Stimulated activated CD8-positive, alpha-beta memory T cell treated with anti-CD3 and anti-CD28 coated beads, Interleukin-7, amount 100 ng/mL, for 1 hour (primary cell): ENCODE measurements at places on chromosomes 12 and 14.

GRCh38 chr12:6280053-6280469, 30.4 kb upstream of the PLEKHG6 start:
- DNase-seq = no peak

GRCh38 chr14:102821252-102821651, 44.0 kb downstream of the TRAF3 start:
- no peak for DNase-seq

- DNase-seq = no peak
Measured at GRCh38 chr14:21184254-21184653, 28.4 kb upstream of the OR5AU1 start.

- DNase-seq = no peak
Measured at GRCh38 chr14:103103461-103104388, 9.2 kb downstream of the EXOC3L4 start.

DNA sequence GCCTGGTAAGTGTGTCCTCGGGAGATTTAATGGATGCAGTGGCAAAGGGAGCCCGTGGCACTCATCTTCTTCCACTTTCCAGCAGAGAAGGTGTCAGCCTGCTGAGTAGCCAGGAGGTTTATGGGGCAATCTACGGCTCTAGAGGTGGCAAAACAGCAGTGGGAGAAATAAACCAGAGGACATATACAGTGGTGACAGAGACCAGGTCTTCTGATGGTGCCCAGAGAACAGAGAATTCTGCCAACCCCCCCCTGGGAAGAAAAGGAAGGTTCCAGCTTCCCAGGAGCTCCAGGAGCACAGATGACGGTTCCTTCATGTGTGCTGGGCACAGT, 43.0 kb downstream of the SMIM41 start:
- DNase-seq = no peak

DNA sequence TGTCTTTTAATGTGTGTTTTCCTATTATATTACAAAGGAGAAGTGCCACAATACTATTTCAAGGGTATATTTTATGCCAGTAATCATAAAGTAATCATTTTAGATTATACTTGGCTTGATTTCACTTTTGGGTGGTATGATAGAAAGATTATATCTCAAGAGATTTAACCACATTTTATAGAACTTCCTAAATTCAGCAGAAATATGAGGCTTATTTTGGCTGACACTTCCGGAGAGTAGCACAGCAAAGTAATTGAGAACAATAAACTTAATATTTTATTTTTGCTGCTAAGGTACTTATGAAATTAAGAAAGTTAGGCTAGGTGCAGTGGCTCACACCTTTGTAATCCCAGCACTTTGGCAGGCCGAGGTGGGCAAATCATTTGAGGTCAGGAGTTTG, 319.1 kb downstream of the NPAS3 start:
- no peak for DNase-seq

GRCh38 chr14:97641827-97642226, 844.6 kb downstream of the VRK1 start:
- DNase-seq = no peak

- no peak for DNase-seq
Measured at GRCh38 chr12:103884316-103884715, 43.3 kb upstream of the NT5DC3 start.

- no peak for DNase-seq
Measured at GRCh38 chr14:64417055-64417770, 29.1 kb downstream of the MTHFD1 start.

GRCh38 chr12:118183155-118183554, 47.2 kb downstream of the PEBP1 start:
- DNase-seq = no peak

DNA sequence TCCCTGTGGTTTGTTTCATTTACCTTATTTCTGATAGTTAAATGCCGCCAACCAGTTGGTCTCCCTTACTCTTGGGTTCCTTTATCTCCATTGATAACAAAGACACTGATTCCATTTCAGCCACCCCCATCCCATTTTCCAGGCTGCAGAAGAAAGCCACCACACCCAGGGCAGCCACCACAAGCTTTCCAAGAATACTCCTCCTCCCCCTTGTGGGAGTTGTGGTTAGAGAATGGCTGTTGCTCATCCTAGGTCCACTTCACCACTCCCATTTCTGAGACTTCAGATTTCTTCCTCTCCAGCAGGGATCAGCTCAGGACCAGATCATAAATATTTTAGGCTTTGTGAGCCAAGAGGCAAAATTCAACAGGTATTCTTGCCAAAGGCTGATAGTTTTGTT, 73.9 kb downstream of the ANO4 start:
- DNase-seq = no peak

DNA sequence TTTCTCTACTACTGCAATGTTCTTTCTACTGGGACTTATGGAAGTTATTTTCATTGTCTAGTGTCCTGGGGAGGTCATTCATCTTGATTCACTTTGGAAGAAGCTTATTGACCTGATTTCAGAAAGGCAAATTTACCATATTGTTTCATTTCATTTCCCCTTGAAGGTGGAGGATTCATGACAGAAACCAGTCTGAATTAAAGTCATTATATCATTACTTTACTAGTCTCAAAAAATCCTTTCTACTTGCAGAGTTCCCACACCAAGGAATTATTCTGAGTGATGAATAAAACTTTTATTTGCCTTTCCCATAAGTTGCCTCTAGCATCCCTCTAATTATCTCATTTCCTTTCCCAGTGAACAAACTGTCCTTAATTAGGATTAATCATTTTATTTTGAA, 163.8 kb downstream of the RASSF9 start:
- no peak for DNase-seq

DNA sequence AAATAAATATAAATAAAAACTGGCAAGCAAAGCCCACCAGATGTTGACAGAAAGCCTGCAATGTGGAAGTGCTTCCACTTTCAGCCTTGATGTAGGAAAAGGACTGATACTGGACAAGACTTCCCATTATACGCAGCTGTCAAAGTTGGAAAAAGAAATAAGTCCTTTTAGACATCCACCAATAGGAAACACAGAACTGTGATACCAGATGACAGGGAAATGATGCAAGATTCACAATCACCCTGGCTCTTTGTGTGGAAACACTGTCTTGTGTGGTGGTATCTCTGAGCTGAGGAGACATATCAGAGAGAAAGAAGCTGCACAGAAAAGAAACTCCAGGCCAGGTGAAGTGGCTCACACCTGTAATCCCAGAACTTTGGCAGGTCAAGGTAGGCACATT, 13.8 kb upstream of the METAP2 start:
- no peak for DNase-seq

GRCh38 chr12:47219243-47219642, 139.5 kb upstream of the AMIGO2 start:
- no peak for DNase-seq

DNA sequence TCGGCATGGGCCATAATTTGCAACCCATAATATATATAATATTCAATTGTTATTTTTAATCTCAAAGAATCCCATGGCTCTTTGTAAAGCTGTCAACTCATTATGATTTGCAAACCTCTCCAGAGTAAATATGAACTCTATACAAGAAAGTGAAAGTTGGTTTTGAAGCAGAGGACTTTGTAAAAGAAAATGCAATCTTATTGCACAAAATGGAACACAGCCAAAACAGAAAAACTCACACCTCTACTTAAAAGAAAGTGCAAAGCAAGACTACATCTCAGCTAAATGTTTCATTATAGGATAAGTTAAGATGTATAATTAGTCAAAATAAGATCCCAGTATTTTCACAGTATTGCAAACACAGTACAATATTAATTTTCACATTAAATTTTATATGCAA, 111.2 kb upstream of the FLRT2 start:
- DNase-seq = no peak

GRCh38 chr12:57782243-57782607, 362 bp upstream of the TSFM start:
- DNase-seq = no peak

GRCh38 chr14:58428118-58428683, 682 bp downstream of the KIAA0586 start:
- DNase-seq = no peak

DNA sequence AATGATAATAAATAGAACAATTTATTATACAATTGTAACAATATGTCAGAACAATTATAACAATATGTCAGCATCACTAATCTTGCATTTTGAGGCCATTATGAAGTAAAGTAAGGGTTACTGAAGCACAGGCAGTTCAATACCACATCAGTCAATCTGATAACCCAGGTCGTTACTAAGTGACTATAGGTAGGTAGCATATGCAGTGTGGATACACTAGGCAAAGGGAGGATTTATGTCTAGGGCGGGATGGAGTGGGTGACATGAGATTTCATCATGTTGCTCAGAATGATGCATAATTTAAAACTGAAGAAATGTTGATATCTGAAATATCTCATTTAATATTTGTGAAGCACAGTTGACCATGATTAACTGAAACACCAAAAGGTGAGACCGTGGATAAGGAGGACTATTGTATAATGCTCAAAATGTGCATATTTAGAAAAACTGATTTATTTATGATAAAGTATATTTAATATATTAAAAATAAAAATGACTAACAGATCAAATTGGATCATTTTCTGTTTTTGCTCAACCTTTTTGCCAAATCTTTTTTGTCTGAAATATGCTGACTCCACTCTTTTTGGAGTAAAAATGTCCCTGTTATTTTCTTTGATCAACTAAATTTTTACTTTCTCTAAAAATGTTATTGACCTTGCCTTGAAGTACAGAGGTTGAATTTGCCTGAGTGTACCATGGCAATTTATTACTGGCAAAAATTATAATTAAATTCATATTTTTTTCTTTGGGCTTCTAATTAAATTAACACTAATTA, 1189.4 kb upstream of the USP15 start:
- DNase-seq = no peak

- DNase-seq = no peak
Measured at GRCh38 chr12:113762882-113763816, 203.0 kb downstream of the RBM19 start.

GRCh38 chr14:89425931-89426330, 8.9 kb upstream of the FOXN3 start:
- no peak for DNase-seq

GRCh38 chr12:26128168-26128567, 3.3 kb upstream of the BHLHE41 start:
- DNase-seq = no peak

GRCh38 chr12:90618586-90618985, 336.4 kb downstream of the CCER1 start:
- no peak for DNase-seq

GRCh38 chr12:66516561-66516960, 162.3 kb downstream of the GRIP1 start:
- no peak for DNase-seq

DNA sequence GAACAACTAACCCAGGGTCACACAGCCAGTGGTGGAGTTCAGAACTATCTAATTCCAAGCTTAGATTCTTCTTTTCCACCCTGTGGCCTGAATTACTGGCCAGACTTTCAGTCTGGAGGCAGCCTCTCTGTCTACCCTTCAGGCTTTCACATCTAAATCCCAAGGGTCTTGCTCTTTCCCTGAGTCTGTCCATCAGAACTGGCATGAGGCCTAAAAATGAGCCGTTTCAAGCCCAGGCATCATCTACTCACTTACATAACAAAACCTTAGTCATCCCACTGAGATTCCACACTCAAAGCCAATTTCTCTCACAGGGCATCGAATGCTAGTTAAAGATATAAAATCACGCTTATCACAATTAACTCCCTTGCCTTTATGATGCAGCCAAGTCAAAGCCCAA, 1.3 kb upstream of the PTGDR start:
- DNase-seq = no peak

DNA sequence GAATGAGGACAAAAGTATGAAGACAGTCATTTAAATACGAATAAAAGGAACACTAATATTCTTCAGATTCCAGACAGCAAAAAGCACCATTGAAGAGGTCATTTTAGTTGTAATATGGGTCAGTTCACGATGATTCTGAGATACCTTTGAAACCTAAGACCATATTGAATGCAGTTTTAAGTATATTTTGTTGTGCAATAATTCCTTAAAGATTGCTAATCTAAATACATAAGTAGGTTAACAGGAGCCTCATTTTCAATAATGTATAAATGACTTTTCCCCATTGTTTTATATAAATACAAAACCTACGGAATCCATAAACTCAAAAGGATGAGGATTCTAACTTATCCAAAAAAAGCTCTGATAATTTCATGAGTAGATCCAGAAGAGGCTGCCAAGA, 5.8 kb downstream of the GNS start:
- no peak for DNase-seq

- no peak for DNase-seq
Measured at GRCh38 chr12:66127650-66128049, 2.9 kb downstream of the LLPH start.

DNA sequence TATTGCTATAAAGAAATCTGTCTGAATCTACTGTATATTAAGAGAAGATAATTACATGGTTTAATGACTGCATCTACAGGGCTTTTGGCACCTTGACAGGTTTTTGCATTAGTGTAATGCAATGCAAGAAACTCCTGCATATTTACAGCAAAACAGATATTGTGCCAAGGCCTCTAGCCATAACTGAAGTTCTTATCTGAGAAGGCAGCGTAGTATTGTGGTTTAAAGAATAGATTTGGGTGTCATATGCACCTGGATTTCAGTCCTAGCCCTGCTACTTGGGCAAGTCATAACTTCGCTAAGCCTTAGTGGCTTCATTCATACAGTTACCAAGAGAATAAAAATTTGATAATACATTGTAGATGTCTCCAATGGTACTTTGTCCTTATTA, 350.1 kb downstream of the CCDC91 start:
- no peak for DNase-seq

- DNase-seq = no peak
Measured at GRCh38 chr14:45249856-45250575, 3.0 kb downstream of the MIS18BP1 start.

GRCh38 chr12:124440841-124441381, 126.5 kb downstream of the NCOR2 start:
- no peak for DNase-seq

DNA sequence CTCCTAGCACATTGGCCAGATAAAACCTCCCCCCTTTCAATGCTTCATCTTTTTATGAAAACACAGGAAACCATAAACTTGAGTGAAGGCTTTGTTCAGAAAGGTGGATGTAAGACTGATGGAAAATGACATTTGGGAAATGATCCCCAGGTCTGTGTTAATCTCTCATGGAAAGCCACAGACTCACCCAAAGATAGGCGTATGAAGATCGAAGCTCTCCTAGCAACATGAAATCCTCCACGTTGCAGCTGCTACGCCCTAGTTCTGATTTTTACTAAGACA, 63.4 kb upstream of the PTGR2 start:
- no peak for DNase-seq

- DNase-seq = no peak
Measured at GRCh38 chr12:59972905-59973304, 377.1 kb downstream of the SLC16A7 start.

- no peak for DNase-seq
Measured at GRCh38 chr12:20024194-20024593, 344.1 kb upstream of the PDE3A start.

- no peak for DNase-seq
Measured at GRCh38 chr12:59660921-59661597, 65.2 kb downstream of the SLC16A7 start.
